ENCODE measurements at places on chromosomes 5 and 9. TPM values are rescaled to one million over a fixed set of nuclear protein-coding genes. Genes with fewer than 3 reads are reported as not detected.

FBP2 gene
- not detected for polyA plus RNA-seq

TPPP gene
- polyA plus RNA-seq: 0.79 TPM

RICTOR gene
- polyA plus RNA-seq: 12.1 TPM

PCDHGA4 gene
- not detected for polyA plus RNA-seq

CER1 gene
- not detected for polyA plus RNA-seq

CTNND2 gene
- polyA plus RNA-seq: not detected

PCDHAC2 gene
- polyA plus RNA-seq: not detected

PPP3R2 gene
- polyA plus RNA-seq: not detected

PLGRKT gene
- polyA plus RNA-seq: 48.6 TPM

OCLN gene
- polyA plus RNA-seq: 0.14 TPM

SLC46A2 gene
- not detected for polyA plus RNA-seq

LVRN gene
- not detected for polyA plus RNA-seq

ARHGEF28 gene
- polyA plus RNA-seq: 0.24 TPM

FOXD4L3 gene
- polyA plus RNA-seq: not detected

DOK3 gene
- polyA plus RNA-seq: 0.08 TPM

MYORG gene
- polyA plus RNA-seq: 0.67 TPM

GDA gene
- polyA plus RNA-seq: not detected
